Hepatocyte (in vitro differentiated cells): ENCODE measurements at places on chromosomes 6 and 20. TPM values are rescaled to one million over a fixed set of nuclear protein-coding genes. Genes with fewer than 3 reads are reported as not detected.

DNA sequence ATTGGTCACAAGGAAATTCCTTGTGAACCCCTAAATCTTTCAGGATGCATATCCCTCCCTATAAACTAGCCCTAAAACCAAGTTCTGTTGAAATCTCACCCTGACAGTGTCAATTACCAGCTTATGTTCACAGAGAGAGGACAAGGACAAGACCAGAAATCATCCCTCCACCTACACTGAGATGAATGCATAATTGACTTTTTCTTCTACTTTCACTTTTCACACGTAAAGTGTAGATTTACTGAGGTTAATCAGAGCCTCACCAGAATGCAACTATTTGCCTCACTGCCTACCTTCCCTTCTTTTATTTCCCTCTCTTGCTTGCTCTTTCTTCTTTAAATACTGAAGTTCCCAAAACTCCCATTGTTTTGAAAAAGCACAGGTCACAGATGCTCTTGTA lies 15.3 kb upstream of the NKAIN2 start:
- no peak overlapping the region for H3K4me3 ChIP-seq
- peaks cover 6% of the 10 kb centered on the region for H3K27me3 ChIP-seq
- no peaks in the 10 kb centered on the region for H3K4me1 ChIP-seq

DNA sequence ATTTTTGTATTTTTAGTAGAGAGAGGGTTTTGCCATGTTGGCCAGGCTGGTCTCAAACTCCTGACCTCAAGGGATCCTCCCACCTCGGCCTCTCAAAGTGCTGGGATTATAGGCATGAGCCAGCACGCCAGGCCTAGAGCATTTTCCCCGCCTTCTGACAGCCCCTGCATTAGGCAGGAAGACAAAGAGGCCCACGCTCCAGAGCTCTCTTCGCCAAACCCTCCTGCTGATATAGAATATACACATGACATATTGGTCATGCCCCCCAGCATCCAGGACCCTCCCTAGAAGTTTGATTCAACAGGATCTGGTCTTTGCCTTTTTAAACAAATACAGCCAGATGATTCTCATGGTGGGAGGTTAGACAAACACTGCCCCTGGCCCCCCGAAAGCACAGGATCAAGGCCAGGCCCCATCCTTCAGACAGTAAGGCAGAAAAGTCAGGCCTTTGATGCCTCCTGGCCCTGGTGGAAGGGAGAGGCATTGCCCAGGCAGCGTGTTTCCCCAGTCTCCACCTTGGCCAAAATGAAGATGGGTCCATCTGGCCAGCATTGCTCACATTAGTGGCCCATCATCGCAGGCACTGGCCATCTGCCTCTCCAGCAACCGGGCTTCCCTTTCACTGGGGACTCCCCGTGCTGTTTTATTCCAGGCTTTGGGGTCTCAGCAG lies 4.4 kb downstream of the SULF2 start:
- no peak overlapping the region for H3K4me3 ChIP-seq
- no peaks in the 10 kb centered on the region for H3K27me3 ChIP-seq
- no peaks in the 10 kb centered on the region for H3K36me3 ChIP-seq

DNA sequence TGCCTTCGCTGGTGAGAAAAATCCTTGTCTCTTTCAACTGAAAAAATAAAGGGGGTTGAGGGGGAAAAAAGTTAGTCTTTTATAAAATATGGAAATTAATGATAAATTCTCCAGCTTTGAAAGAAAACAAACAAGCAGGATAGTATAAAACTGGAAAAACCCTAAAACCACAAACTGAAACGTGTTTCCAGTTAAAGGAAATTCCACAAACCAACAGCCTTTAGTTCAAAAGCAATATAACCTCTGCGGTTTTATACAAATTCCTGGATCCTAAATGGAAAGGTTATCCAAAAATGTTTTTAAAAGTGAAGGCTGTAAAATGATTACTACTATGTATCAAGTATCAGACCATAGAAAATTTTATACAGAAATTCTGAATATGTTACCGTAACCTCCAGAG lies 55.6 kb downstream of the BMP5 start:
- no peak overlapping the region for H3K27ac ChIP-seq
- H3K4me3 ChIP-seq, result no peak overlapping the region
- H3K27me3 ChIP-seq, result no peaks in the 10 kb centered on the region

- no peak for DNase-seq
- H3K27me3 ChIP-seq, result no peaks in the 10 kb centered on the region
- H3K4me3 ChIP-seq, result no peak overlapping the region
- H3K4me1 ChIP-seq, result peaks cover 9% of the 10 kb centered on the region
- H3K36me3 ChIP-seq, result no peaks in the 10 kb centered on the region
- no peak overlapping the region for H3K27ac ChIP-seq
Observed at GRCh38 chr6:6943421-6943820, 164.3 kb upstream of the RREB1 start.

- DNase-seq, result no peak
- H3K27ac ChIP-seq, result no peak overlapping the region
- no peaks in the 10 kb centered on the region for H3K27me3 ChIP-seq
Observed at GRCh38 chr20:910132-910869, 5.8 kb downstream of the ANGPT4 start.

- no peaks in the 10 kb centered on the region for H3K4me1 ChIP-seq
- H3K27ac ChIP-seq, result no peak overlapping the region
- H3K27me3 ChIP-seq, result no peaks in the 10 kb centered on the region
- DNase-seq, result no peak
- no peaks in the 10 kb centered on the region for H3K36me3 ChIP-seq
- H3K4me3 ChIP-seq, result no peak overlapping the region
Observed at GRCh38 chr6:77512554-77512953, 49.3 kb upstream of the HTR1B start.

DNA sequence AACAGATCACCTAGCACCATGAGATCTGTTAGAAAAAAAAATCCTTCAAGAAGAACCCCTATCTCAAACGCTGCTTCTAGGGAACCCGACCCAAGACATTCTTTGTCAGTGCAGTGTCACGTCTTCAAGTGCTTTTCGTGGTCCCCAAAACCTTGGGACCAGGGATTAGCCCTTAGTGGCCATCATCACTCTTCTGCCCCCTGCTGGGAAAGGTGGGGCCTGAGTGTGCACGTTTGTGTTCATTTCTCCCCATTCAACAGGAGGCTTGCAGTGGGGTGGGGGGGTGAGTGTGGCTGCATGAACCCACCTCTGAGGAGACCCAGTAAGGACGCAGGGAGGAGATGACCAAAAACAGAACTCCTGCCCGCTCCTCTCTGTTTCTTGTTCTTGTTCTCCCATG lies 218.2 kb upstream of the RNF24 start:
- H3K27ac ChIP-seq, result no peak overlapping the region
- no peak for DNase-seq
- H3K4me3 ChIP-seq, result no peak overlapping the region
- no peaks in the 10 kb centered on the region for H3K36me3 ChIP-seq
- no peaks in the 10 kb centered on the region for H3K4me1 ChIP-seq

The MLN gene
- 2.3 and 6.7 TPM in 2 replicates for total RNA-seq

The GINS1 gene
- total RNA-seq, result 4.9 and 6.5 TPM in 2 replicates

The CRISP2 gene
- total RNA-seq, result 0.57 TPM in 1 of 2 replicates, not detected in the other

The FOXQ1 gene
- 12.8 and 14.2 TPM in 2 replicates for total RNA-seq

The PNLDC1 gene
- total RNA-seq, result not detected in 2 replicates

The PPP1R16B gene
- total RNA-seq, result 0.33 and 0.40 TPM in 2 replicates
